Endodermal cell (in vitro differentiated cells): ENCODE measurements at places on chromosomes 7 and 10. TPM values are rescaled to one million over a fixed set of nuclear protein-coding genes. Genes with fewer than 3 reads are reported as not detected.

GPR37 gene
- total RNA-seq = 31.6 to 94.8 TPM (median 34.5 TPM) in 3 replicates

TAS2R41 gene
- total RNA-seq = not detected in 3 replicates

LGI1 gene
- total RNA-seq = 0.26 to 0.60 TPM (median 0.44 TPM) in 3 replicates

ZNF107 gene
- total RNA-seq = 8.4 to 16.9 TPM (median 15.7 TPM) in 3 replicates

TMEM184A gene
- 4.5 and 5.1 TPM in 2 replicates for total RNA-seq

TLX1 gene
- total RNA-seq = not detected in 2 replicates

AKR1C8 gene
- not detected in 2 replicates for total RNA-seq

GRCh38 chr10:58237014-58237834 is 30.5 kb downstream of the IPMK start:
- DNase-seq = no peak

GRCh38 chr10:46098386-46098785 is 52.3 kb upstream of the MSMB start:
- DNase-seq = peak; percentile 62

DNA sequence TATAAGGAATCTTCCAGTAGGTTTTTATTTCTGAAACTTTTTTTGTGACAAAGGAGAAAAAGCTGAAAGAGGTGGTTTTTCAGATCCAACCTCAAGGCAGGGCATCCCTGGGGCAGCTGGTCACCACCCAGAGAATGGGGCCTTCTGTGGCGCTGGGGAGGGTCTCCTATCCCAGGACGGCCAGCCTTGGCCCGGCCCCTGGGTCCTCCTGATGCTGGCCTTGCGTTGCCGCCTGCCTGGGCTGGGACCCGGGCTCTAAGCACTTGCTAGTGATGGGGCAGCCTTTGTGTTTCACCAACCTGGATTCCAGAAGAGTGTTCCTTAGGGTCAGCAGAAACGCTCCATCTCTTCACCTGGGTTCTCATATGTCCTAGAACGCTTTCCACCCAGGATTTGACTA is 16.3 kb downstream of the SHH start:
- no peak for DNase-seq

- no peak for DNase-seq
Observed at GRCh38 chr10:114319406-114320248, 80.6 kb downstream of the VWA2 start.

DNA sequence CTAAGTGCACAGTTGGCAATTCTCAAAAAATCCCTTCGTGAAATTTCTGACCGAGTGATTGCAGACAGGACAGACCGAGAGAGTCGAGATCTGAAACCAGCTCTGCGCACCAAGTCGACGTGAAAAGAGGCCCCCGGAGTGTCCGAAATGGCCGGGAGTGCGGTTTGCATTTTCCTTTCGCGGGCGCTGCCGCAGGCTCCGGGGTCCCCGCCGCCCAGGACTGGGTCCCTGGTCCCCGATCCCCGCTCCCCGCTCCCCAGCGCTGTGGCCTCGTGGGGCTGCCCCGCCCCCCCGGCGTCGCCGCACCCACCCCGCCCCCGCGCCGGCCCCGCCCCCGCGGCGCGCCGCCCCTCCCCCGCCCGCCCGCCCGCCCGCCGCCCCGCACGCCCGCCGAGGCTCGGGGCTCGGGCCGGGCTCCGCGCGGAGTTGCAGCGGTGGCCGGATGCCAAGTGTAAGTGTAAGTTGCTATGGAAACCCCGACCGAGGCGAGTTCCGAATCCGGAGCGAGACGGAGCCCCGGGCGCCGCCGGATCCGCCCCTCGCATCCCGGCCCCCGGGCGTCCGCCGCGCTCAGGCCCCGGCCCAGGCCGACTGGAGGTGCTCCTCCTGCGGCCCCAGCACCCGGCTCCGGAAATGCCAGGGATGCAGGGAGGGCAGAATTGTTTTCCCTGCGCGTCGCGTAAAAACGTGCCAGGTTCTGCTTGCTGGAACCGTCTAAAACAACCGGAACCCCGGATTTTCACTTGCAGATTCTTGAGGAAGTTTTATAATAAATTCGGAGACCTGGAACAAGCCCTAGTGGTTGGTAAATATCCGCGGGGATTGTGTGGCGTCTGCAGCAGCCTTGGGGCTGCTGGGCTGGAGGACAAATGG is 4.6 kb downstream of the BMI1 start:
- DNase-seq = peak; percentile 90

GRCh38 chr7:157432541-157432956 is 95.7 kb downstream of the DNAJB6 start:
- DNase-seq = peak; percentile 92

DNA sequence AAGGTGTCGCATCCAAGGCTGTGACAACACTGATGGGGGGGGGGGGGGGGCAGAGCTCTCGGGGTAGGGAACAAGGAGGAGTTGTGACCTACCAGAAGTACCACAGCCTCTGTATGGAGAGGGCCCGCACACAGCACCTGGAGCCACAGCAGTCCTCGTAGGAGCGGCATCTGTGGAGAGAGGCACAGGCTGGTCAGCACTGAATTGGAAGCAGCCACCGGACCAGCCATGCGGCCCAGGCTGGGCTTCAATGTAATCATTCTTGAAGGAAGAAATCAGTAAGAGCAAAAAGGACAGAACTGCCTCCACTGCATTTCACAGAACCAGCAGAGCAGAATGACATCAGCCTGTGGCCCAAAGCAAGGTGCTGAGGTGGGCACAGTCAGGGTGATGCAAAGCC is 74.8 kb downstream of the VOPP1 start:
- DNase-seq = no peak

DNA sequence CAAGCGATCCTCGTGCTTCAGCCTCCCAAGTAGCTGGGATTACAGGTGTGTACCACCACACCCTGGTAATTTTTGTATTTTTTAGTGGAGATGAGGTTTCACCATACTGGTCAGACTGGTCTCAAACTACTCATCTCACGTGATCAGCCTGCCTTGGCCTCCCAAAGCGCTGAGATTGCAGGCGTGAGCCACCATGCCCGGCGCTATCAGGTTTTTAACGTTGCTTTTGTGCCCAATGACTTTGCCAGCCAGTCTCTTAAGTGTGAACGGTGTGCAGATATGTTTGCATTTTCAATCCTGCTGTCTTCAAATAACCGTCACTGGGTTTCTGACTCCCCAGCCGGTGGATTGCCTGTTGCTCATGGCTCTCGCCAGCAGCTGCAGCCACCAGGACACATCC is 201.8 kb upstream of the PPP2R2D start:
- DNase-seq = peak; percentile 20

GRCh38 chr10:132559538-132559937 is 22.0 kb downstream of the INPP5A start:
- DNase-seq = no peak

DNA sequence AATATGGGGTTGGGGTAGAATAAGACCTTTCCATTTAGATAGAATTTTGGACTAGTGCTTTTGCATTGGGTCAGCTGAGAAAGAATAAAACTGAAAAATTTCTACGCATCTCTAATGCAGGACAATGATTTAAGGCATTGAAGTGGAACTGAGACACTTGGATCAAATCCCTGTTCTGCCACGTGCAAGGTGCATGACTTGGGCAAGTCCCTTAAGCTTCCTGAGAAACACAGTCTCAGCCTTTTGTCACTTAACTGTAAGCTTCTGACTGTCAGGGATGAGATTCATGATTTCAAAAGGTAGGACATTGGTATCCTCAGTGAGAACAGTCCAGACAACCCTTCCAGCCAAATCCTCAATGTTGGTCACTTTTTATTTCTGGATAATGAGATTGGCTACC is 59.2 kb downstream of the ENTPD1 start:
- DNase-seq = no peak

GRCh38 chr10:126114884-126115555 is 218.7 kb downstream of the FANK1 start:
- DNase-seq = no peak

- no peak for DNase-seq
Observed at GRCh38 chr10:71031026-71031425, 142.7 kb upstream of the PCBD1 start.

- DNase-seq = peak; percentile 49
Observed at GRCh38 chr7:105674200-105674920, 93.1 kb upstream of the EFCAB10 start.

DNA sequence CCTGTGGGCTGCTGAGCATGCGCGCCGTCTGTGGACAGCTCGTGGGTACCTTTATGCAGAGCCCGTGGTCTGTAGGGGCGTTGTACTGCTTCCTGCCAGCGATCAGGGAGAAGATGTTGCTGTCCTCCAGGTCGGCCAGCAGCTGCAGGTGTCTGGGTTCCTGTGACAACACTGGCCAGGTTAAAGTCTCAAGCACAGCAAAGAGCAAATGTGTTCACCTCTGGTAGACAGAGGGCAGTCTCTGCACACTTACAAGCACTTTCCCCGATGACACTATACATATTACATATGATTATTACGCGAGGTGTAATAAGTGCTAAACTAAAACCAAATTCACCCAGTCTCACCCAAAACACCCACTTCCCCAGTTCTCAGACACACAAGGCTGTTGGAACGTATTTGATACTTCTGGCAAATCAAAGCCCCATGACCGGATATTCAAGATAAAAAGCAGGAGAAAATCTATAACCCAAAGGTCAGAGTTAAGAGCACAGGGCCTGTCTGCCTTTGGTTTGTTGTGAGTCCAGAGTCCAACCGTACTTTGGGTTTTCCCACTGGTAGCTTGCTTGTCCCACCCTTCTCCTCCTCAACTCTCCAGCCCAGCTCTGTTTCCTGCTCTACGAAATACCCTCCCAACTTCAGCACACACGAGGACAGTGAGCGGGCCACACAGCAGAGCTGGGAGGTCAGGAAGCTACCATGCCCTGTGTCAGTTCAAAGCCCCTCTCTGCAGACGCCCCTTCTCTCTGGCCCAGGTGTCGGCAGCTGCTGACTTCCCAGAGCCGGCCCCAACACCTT is 49.7 kb upstream of the DDC start:
- no peak for DNase-seq
